ENCODE measurements at places on chromosomes 7 and 10. TPM values are rescaled to one million over a fixed set of nuclear protein-coding genes. Genes with fewer than 3 reads are reported as not detected.

ZNF727 gene
- polyA plus RNA-seq, result 0.38 TPM

PILRA gene
- 3.0 TPM for polyA plus RNA-seq

GBX1 gene
- polyA plus RNA-seq, result 1.4 TPM

CPED1 gene
- polyA plus RNA-seq, result 14.5 TPM

ENTPD1 gene
- polyA plus RNA-seq, result 13.7 TPM

PLXDC2 gene
- 40.5 TPM for polyA plus RNA-seq

AZGP1 gene
- polyA plus RNA-seq, result not detected

SPDYE16 gene
- 2.1 TPM for polyA plus RNA-seq

GRM3 gene
- polyA plus RNA-seq, result 0.11 TPM

ANXA8 gene
- polyA plus RNA-seq, result not detected

SLC16A12 gene
- polyA plus RNA-seq, result 2.2 TPM

VGF gene
- polyA plus RNA-seq, result not detected

NKX2-3 gene
- polyA plus RNA-seq, result 1.1 TPM

LRRC4 gene
- 2.7 TPM for polyA plus RNA-seq

MOGAT3 gene
- polyA plus RNA-seq, result 0.12 TPM

PNLIP gene
- 0.16 TPM for polyA plus RNA-seq

PLA2G12B gene
- not detected for polyA plus RNA-seq

All from muscle of arm (tissue), 14 donors.